Progenitor cell of endocrine pancreas (in vitro differentiated cells): ENCODE measurements at places on chromosomes 5 and 9. TPM values are rescaled to one million over a fixed set of nuclear protein-coding genes. Genes with fewer than 3 reads are reported as not detected.

DNA sequence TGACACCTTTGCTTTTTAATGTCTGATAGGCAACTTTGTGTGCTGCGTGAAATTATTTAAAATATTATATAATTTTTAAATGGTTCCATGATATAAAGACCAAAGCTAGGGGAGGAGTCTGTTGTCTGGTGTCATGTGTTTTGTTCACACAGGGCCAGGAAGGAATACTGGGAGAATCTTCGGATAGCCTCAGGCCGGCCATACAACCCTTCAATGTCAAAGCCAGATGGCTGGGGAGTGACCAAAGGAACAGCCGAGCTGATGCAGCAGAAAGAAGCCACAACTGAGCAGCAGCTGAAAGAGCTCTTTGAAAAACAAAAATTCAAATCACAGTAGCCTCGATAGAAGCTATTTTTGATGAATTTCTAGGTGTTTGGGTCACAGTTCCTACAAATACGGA is 19.2 kb downstream of the BHMT start:
- peaks cover 8% of the 10 kb centered on the region for H3K27me3 ChIP-seq
- H3K36me3 ChIP-seq: no peaks in the 10 kb centered on the region
- no peak overlapping the region for H3K27ac ChIP-seq
- no peak overlapping the region for H3K4me3 ChIP-seq
- peaks cover 11% of the 10 kb centered on the region for H3K4me1 ChIP-seq

- peaks cover 13% of the 10 kb centered on the region for H3K4me1 ChIP-seq
- peaks cover 91% of the 10 kb centered on the region for H3K27me3 ChIP-seq
- H3K27ac ChIP-seq: no peak overlapping the region
- DNase-seq: no peak
- no peak overlapping the region for H3K4me3 ChIP-seq
Observed at GRCh38 chr5:4196744-4197143, 601.1 kb downstream of the IRX1 start.

DNA sequence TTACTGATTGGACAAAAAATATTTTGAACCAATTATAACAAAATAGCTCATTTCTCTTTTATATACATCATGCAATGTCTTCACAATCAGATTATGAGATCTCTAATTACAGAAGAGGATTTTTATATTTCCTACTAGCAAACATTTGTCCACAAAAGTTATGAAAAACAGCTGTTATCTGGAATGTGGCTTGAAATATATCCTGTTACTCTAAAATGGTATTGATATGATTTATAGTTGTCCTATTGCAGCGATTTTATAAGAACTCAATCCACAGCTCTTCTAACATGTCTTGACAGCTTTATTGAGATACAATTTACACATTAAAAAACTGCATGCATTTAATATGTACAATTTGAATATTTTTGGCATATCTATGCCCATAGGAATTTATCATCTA is 779.9 kb upstream of the ACO1 start:
- H3K27me3 ChIP-seq: no peaks in the 10 kb centered on the region
- DNase-seq: no peak
- H3K4me3 ChIP-seq: no peak overlapping the region
- H3K4me1 ChIP-seq: peaks cover 6% of the 10 kb centered on the region

DNA sequence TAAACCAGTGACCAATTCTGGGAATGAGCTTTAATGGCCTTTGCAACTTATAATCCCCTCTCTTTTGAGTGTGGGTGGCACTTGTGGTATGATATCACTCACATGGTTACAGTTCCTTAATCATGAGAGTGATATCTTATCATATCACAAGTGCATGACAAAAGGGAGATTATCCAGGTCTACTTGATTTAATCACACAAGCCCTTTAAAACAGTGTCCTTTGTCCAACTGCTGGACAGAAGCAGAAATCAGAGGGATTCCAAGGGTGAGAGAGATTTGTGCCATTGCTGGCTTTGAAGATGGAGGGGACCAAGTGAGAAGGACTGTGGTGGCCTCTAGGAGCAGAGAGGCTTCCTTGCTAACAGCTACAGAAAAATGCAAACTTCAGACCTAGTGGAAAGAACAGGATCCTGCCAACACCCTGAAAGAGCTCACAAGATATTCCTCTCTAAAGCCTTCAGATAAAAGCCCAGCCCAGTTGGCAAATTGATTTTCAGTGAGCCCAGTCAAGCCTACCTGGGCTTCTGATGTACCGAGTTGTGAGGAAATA is 279.0 kb upstream of the TLE4 start:
- no peak for DNase-seq
- H3K27ac ChIP-seq: no peak overlapping the region
- no peaks in the 10 kb centered on the region for H3K36me3 ChIP-seq
- no peak overlapping the region for H3K4me3 ChIP-seq
- peaks cover 14% of the 10 kb centered on the region for H3K27me3 ChIP-seq

DNA sequence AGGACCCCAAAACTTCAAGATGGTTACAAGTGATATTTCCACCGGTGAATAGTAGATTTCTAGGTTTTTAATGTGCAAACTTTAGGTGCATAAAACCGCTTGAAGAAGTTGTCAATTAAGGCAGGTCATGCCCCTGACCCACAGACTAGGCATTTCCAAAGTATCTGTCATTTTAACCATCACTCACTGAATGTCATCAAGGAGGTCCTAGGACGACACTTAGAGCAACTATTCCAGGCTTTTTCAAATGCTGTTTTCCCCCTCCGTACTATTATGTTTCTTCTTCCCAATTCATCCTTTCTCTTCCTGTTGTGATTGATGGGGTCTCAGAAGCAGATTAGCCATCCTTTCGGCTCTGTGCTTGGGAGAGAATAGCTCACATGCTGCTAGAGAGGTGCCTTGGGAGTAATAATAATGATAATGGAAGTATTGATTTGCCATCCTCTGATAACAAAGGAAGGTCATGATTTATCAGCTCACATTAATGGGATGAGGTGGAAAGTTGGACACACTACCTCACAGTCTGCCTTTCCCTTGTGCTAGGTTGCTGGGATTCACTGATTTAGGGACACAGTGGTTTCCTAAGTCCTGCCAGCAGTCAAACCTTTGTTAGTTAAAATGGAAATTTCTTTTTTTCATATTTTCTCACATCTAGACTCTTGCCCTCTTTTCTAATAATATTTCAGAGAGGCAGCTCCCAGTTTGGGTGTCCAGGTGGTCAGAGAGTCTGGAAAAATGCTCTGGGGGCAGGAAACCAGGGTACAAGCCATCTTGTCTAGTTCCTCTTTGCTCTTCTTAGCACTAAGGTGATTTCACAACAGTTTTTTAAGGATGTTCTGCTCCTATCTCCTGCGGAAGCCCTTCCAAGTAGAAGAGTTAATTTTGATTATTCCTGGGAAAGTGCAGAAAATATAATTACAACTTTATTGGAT is 67.0 kb downstream of the PTTG1 start:
- no peaks in the 10 kb centered on the region for H3K27me3 ChIP-seq
- no peaks in the 10 kb centered on the region for H3K36me3 ChIP-seq
- H3K27ac ChIP-seq: no peak overlapping the region
- H3K4me1 ChIP-seq: peaks cover 14% of the 10 kb centered on the region
- no peak overlapping the region for H3K4me3 ChIP-seq

DNA sequence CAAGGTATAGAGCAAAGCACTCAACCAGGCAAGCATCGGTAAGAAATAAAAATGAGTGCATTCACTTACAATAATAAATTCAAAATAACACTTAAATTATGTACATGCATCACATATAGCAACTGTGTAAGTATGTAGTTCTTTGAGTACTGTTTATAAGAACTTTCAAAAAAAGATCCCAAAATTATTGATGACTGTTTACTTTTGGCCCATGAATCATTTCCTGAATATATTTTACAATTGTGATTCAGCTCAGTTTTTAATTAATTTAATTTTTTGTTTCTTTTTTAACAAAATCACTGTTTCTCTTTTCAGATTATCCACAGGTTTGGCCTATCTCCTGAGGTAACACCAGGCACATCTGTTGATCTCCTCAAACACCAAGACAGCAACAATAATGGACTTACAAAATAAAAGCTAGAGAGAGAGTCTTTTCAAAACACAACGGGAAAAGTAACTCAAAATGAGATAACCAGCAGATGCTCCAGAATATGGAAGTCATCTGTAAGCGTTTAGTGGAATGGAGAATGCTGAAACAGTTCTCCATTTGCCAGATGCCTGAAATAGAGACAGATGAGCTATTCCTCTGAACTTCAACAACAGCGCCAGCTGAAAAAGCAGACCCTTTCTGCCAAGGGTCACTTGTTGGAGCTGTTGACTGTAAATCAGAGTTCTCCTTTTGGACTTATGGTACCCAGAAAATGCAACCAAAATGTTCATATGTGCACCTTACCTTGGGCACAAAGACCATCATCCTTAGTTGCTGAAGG is 348.6 kb upstream of the RGMB start:
- H3K4me1 ChIP-seq: no peaks in the 10 kb centered on the region
- H3K36me3 ChIP-seq: no peaks in the 10 kb centered on the region
- H3K4me3 ChIP-seq: no peak overlapping the region
- H3K27me3 ChIP-seq: no peaks in the 10 kb centered on the region
- H3K27ac ChIP-seq: peak overlapping the region; percentile 5
- DNase-seq: no peak

GRCh38 chr9:115165233-115165632 is 47.3 kb upstream of the TNC start:
- H3K36me3 ChIP-seq: no peaks in the 10 kb centered on the region
- DNase-seq: no peak
- H3K27ac ChIP-seq: no peak overlapping the region
- peaks cover 5% of the 10 kb centered on the region for H3K4me1 ChIP-seq

GRCh38 chr9:89555451-89556375 is 49.1 kb upstream of the GADD45G start:
- peaks cover 4% of the 10 kb centered on the region for H3K4me1 ChIP-seq
- peaks cover 13% of the 10 kb centered on the region for H3K27me3 ChIP-seq
- H3K27ac ChIP-seq: no peak overlapping the region
- no peaks in the 10 kb centered on the region for H3K36me3 ChIP-seq
- no peak for DNase-seq

GRCh38 chr5:82879089-82879488 is 198.1 kb downstream of the TMEM167A start:
- no peak overlapping the region for H3K27ac ChIP-seq
- no peaks in the 10 kb centered on the region for H3K4me1 ChIP-seq
- no peak for DNase-seq
- no peaks in the 10 kb centered on the region for H3K27me3 ChIP-seq

DNA sequence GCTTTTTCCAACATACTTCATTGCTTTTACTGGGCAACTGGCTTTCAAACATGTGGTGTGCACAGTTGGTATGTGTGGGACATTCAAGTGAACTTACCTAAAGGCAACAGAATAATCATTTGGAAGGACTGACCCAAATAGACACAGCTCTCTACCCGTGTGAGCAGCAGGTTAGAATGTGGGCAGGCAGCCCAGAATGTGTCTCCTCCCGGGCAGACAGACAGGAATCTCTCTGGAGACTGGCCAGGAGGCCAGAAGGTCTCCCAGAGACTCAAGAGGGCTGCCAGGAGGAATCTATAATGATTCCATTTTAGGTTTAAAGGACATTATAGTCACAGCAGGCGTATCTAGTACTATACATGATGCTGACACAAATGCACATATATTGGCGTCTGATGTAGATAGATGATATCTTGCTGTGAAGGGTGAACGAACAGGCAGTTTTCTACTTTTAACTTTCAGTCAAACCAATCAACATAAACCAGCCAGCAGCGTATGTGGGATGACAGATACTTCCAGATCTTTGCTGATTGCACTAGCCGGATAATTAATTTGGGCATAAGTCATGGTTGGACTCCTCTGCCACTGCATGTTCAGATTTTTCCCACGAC is 297.4 kb upstream of the ZNF608 start:
- H3K4me3 ChIP-seq: no peak overlapping the region
- peaks cover 15% of the 10 kb centered on the region for H3K4me1 ChIP-seq

- DNase-seq: no peak
- peak overlapping the region; percentile 34 for H3K27ac ChIP-seq
- peaks cover 6% of the 10 kb centered on the region for H3K4me1 ChIP-seq
Observed at GRCh38 chr9:107008011-107008410, 145.0 kb downstream of the ZNF462 start.

DNA sequence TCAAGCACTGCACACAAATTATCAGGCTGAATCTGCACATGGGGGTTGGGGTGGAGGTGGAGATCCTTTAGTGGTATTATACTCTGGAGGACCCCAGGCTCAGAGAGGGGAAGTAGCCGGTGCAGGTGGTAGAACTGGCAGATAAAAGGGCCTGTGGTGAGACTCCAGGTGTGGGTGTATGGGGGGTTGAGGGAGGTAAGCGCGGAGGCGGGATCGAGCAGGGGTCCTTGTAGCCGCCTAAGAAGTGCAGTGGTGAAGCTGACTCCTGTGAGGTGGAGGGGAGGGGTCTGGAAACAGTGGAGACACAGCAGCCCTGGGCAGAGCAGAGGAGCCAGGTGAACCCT is 841 bp downstream of the ACSL6 start:
- H3K36me3 ChIP-seq: no peaks in the 10 kb centered on the region
- H3K27me3 ChIP-seq: peaks cover 53% of the 10 kb centered on the region
- no peak overlapping the region for H3K27ac ChIP-seq
- peaks cover 6% of the 10 kb centered on the region for H3K4me1 ChIP-seq
- no peak for DNase-seq

Gene PKN3
- 20.0 and 20.2 TPM in 2 replicates for total RNA-seq

Gene DNAJB5
- total RNA-seq: 12.4 and 15.4 TPM in 2 replicates

Gene CTNND2
- 143 and 163 TPM in 2 replicates for total RNA-seq

Gene CATSPER3
- total RNA-seq: 1.3 and 1.4 TPM in 2 replicates

Gene SLC45A2
- 2.4 and 4.2 TPM in 2 replicates for total RNA-seq

Gene NNT
- total RNA-seq: 65.3 and 67.3 TPM in 2 replicates
